ENCODE measurements at places on chromosomes 12 and 14. TPM values are rescaled to one million over a fixed set of nuclear protein-coding genes. Genes with fewer than 3 reads are reported as not detected.
A peak's percentile ranks its signal among the peaks of the same experiment; 100 is the strongest.

The CLEC2B gene
- 74.7 TPM for total RNA-seq

The LUM gene
- not detected for total RNA-seq

The ALX1 gene
- total RNA-seq = not detected

The OR6C68 gene
- total RNA-seq = not detected

The DICER1 gene
- 57.8 TPM for total RNA-seq

The KRT80 gene
- total RNA-seq = 0.09 TPM

The CALM1 gene
- total RNA-seq = 674 TPM

The TROAP gene
- 1.1 TPM for total RNA-seq

The GUCY2C gene
- not detected for total RNA-seq

GRCh38 chr14:92033433-92033832 is 6.4 kb downstream of the TRIP11 start:
- no peak overlapping the region for H3K4me3 ChIP-seq
- DNase-seq = no peak
- peaks cover 20% of the 10 kb centered on the region for H3K4me1 ChIP-seq
- no peak overlapping the region for H3K27ac ChIP-seq
- peaks cover 11% of the 10 kb centered on the region for H3K36me3 ChIP-seq

- H3K27me3 ChIP-seq = peaks cover 5% of the 10 kb centered on the region
- H3K4me3 ChIP-seq = no peak overlapping the region
- H3K27ac ChIP-seq = no peak overlapping the region
- H3K36me3 ChIP-seq = no peaks in the 10 kb centered on the region
Measured at GRCh38 chr14:24892497-24893051, 157.4 kb downstream of the STXBP6 start.

- peaks cover 18% of the 10 kb centered on the region for H3K4me1 ChIP-seq
- no peaks in the 10 kb centered on the region for H3K36me3 ChIP-seq
- no peak overlapping the region for H3K27ac ChIP-seq
- H3K27me3 ChIP-seq = peaks cover 39% of the 10 kb centered on the region
Measured at GRCh38 chr14:74257941-74258763, 18.9 kb downstream of the VSX2 start.

DNA sequence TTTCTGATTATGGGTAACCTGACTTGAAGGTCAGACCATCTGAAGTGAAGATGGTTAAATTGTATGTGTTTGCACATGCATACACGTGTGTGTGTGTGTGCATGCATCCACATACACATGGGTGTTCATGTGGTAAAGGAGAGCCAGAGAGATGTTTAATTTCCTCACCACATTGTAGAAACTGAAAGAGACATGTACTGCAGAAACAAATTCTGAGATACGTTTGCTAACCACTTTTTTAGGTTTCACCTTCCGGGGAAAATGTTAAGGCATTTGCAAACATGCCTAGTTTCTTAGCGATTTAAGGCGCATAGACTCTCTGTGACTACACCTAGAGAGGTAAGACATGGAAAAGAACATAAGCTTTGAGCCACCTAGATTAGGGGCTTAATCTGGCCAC is 362.9 kb downstream of the RAD51B start:
- no peaks in the 10 kb centered on the region for H3K27me3 ChIP-seq
- H3K27ac ChIP-seq = no peak overlapping the region
- H3K36me3 ChIP-seq = no peaks in the 10 kb centered on the region
- no peak for DNase-seq
- H3K4me3 ChIP-seq = no peak overlapping the region

DNA sequence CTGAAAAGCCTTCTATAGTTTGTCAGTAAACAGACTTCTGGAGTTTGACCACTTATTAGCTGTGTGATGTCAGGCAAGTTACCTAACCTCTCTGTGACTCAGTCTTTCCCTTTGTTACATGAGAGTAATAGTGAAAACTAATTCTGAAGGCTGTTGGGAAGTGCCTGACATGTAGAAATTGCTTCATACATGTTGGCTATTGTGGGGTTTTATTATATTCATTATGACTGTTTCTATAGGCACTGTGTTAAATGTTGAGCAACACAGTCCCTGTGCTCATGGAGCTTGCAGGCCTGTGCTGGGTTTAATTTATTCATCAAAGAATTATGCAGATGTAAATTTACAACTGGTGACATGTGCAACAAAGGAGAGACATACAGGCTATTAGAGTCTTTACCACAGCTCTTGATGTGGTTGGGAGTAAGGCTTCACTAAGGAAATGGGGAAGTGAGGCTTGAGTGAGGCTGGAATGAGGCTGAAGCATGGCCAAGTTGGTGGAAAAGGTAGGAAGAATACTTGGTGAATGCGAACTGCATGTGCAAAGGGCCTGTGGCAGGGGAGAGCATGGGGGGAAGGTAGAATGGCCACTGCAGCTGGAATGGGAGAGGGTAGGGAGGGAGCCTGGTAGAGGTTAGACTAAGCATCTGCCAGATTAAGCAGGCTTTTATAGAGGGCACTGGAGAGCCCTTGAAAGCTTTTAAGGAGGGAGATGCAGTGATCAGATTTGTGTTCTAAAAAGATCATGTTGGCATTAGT is 236.4 kb upstream of the CRY1 start:
- no peaks in the 10 kb centered on the region for H3K27me3 ChIP-seq
- no peak overlapping the region for H3K4me3 ChIP-seq
- no peak for DNase-seq

- peak; percentile 48 for DNase-seq
- H3K27ac ChIP-seq = peak within 1 kb of the TSS; percentile 98
- peaks cover 40% of the 10 kb centered on the region for H3K4me1 ChIP-seq
- H3K36me3 ChIP-seq = peaks cover 5% of the 10 kb centered on the region
- H3K4me3 ChIP-seq = peak within 1 kb of the TSS; percentile 96
Measured at GRCh38 chr14:49634547-49635334, at the start of gene DNAAF2. Gene DNAAF2 (minus strand): TSS chr14:49635244. CDS start chr14:49635149, 95 bp downstream.

- H3K27me3 ChIP-seq = no peaks in the 10 kb centered on the region
- H3K4me1 ChIP-seq = no peaks in the 10 kb centered on the region
- no peak for DNase-seq
- H3K4me3 ChIP-seq = no peak overlapping the region
- H3K27ac ChIP-seq = no peak overlapping the region
Measured at GRCh38 chr12:97640826-97641225, 178.2 kb downstream of the RMST start.

DNA sequence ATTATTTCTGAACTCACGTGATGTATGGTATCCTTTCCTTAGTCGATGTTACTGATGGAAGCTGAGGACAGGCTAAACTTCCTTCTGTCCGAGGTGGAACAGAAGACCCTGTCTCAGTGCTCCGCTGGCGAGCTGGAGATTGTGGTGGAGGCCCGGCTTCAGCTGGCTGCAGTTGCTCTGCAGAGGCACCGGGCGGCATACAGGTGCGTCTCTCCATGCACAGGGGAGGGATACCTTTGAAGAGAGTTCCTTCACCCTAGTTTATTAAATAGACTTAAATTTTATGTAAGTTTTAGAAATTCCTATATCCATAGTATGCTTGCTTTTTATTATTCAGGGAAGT is 186.7 kb upstream of the NEDD1 start:
- peaks cover 4% of the 10 kb centered on the region for H3K4me1 ChIP-seq
- no peaks in the 10 kb centered on the region for H3K36me3 ChIP-seq
- no peaks in the 10 kb centered on the region for H3K27me3 ChIP-seq
- DNase-seq = peak; percentile 2
- H3K27ac ChIP-seq = peak overlapping the region; percentile 72

GRCh38 chr12:33432992-33433391 is 6.6 kb downstream of the SYT10 start:
- no peak overlapping the region for H3K4me3 ChIP-seq
- peaks cover 3% of the 10 kb centered on the region for H3K27me3 ChIP-seq
- H3K27ac ChIP-seq = no peak overlapping the region
- no peaks in the 10 kb centered on the region for H3K36me3 ChIP-seq

DNA sequence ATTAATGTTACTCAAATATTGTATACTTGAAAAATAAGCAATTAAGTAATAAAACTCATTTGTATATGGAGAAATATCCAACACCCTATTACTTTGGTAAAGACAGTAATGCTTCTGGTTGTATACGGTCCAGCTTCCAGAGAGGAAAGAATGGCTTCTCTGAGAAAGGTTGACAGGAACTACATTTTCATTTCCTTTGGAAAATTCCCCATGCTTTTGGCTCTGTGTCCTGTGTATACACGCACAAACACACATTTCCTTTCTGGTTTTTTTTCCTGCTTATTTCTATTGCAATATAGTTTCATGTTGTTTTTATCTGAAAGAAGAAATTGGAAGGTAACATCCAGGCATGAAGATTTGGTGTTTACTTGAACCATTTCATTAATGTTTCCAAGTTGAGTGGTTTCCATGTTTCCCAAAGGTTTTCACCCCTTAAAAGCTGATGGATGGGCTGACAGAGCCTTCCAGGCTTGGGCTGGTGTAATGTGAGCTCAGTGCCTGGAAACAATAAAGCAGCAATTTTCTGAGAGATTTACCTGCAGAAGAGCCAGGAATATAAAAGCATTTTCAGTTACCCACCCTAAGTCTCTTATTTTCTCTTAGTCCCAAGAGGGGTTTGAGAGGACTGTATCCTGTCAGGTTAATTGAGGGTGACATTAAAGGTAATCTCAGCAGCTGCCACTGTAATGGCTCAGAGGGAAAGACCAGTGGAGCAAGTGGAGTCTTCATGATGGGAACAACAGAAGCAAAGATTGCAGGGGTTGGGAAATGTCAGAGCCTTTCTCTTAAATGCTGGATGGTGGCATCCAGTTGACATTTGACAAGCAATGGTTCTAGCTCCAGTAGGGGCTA is 33.4 kb upstream of the TMTC1 start:
- no peak overlapping the region for H3K4me3 ChIP-seq
- H3K36me3 ChIP-seq = no peaks in the 10 kb centered on the region
- no peak for DNase-seq
- H3K27me3 ChIP-seq = no peaks in the 10 kb centered on the region
- no peaks in the 10 kb centered on the region for H3K4me1 ChIP-seq

- DNase-seq = no peak
- no peak overlapping the region for H3K4me3 ChIP-seq
- no peaks in the 10 kb centered on the region for H3K4me1 ChIP-seq
- H3K36me3 ChIP-seq = no peaks in the 10 kb centered on the region
- peaks cover 7% of the 10 kb centered on the region for H3K27me3 ChIP-seq
Measured at GRCh38 chr14:52124791-52125684, 56.2 kb upstream of the NID2 start.

- no peaks in the 10 kb centered on the region for H3K27me3 ChIP-seq
- H3K4me3 ChIP-seq = no peak overlapping the region
- no peaks in the 10 kb centered on the region for H3K36me3 ChIP-seq
- H3K27ac ChIP-seq = no peak overlapping the region
- H3K4me1 ChIP-seq = no peaks in the 10 kb centered on the region
Measured at GRCh38 chr12:5403411-5403810, 28.5 kb upstream of the NTF3 start.

DNA sequence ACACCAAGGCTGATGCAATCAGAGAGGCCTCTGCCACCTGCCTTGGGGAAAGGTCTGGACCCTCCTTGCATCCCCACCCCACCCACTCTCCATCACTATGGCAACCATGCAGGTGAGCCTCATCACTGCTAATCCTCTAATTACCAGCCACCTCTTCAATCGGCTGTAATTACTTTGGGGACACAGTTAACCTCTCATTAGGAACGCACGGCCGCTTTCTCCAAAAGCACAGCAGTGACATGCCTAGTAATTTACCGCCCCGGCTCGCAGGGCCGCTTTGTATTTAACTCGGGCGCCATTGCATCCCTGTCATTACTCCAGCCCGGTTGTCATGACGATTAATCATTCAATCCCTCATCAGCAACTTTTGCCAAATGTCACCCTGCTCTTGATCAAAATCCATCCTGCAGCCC is 36.3 kb upstream of the FAM222A start:
- no peak overlapping the region for H3K27ac ChIP-seq
- H3K27me3 ChIP-seq = peaks cover 19% of the 10 kb centered on the region
- H3K4me1 ChIP-seq = no peaks in the 10 kb centered on the region
- DNase-seq = no peak
- no peak overlapping the region for H3K4me3 ChIP-seq

DNA sequence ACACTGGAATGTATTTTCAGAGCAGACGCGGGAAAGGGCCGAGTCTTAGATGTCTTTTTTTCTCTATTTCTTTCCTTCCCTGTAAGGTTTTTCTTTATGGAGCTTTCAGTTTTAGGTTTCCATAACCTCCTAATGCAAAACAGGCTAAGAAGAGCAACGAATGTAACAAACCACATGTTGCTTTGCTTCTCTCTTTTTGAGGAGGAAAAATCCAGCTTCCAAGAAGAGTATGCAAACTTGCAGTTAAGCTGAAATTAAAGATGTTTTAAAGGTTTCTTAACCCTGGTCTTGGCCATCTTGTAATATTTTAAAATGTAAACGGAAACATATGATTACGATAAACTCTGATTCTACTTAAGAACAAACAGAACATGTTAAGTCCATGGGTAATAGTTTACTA is 86.9 kb downstream of the PRICKLE1 start:
- H3K4me3 ChIP-seq = no peak overlapping the region
- no peaks in the 10 kb centered on the region for H3K4me1 ChIP-seq
- DNase-seq = no peak
- H3K27me3 ChIP-seq = no peaks in the 10 kb centered on the region
- no peaks in the 10 kb centered on the region for H3K36me3 ChIP-seq

DNA sequence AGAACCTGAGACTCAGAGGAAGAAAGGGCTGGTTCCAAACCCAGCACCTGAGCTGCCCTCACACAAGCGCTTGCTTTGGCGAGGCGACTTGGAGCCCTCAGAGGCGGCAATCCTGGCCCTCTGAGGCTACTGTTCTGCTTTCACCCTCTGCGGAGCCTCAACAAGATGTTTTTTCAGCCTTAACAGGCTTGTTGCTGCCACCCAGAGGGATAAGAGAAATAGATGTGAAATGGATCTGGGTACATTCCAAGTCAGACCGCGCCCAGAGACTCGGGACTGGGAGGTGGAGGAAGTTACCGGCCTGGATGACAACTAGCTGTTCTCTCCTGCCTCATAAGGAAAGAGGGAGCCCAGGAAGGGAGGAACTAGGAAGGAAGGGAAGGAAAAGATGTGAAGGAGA is 89.6 kb downstream of the TTC7B start:
- H3K4me3 ChIP-seq = no peak overlapping the region
- no peaks in the 10 kb centered on the region for H3K36me3 ChIP-seq
- no peak for DNase-seq
- no peak overlapping the region for H3K27ac ChIP-seq
- H3K27me3 ChIP-seq = no peaks in the 10 kb centered on the region

DNA sequence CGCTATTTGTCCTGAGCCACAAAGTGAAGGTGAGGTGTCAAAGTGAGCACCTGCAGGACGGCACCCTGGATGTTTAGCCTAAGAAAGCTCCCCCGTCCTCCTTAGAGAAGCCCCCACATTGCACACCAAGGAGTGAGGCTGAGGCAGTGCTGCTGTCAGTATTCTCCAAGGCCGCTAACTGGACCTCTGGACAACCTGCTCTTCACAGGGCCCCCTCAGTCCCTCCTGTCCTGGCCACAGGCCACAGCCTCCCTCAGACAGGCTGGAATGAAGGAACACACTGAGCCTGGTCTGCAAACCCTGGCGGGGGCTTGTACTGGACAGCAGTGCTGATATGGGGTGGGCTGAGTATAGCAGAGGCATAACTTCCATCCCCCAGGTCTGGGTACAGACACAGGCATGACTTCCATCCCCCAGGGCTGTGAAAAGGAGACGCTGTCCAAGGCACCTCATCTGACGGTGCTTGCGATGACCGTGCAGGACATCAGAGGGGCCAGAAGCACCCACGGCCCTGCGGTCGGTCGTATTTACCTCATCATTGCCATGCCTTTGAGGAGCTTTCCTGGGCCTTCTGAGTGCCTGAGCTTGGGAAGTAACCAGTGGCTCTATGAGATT is 82.4 kb upstream of the DIO3 start:
- no peaks in the 10 kb centered on the region for H3K4me1 ChIP-seq
- no peak overlapping the region for H3K4me3 ChIP-seq
- H3K36me3 ChIP-seq = no peaks in the 10 kb centered on the region
- H3K27me3 ChIP-seq = no peaks in the 10 kb centered on the region
- H3K27ac ChIP-seq = no peak overlapping the region

Measured in T-cell (primary cell).